Fibroblast of villous mesenchyme (primary cell): ENCODE measurements at places on chromosomes 3 and 15.

DNA sequence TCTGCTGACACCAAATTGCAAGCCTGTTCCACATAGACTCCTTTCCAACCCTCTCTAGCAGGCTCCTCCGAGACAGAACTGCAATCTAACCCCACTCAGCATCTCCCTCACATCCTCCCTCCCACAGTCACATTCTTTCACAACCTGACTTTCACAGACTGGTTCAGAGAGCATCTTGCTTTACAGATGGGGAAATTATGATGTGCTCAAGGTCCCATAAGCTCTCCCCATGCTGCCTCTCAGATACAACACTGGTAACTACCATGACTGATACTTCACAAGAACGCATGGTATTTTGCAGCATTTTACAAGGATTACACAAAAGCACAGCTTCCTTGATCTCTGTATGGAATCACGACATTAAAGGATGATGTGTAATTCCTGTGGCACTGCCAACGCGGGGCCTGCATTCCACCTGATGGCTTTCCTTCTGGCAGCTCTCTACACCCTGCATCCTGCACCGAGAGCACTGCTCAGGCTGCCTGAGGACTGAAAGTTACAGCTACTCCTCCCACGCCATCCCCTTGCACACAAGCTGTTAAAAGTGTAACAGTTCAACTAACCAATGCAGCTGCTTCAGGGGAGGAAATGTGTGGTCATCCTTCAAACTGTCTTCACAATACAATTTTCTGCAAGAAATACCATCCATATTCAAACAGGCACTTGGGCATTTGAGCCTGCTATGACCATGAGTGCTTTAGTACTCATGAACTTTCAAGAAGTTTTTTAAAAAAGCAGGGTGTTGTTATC, 27.6 kb downstream of the TBC1D2B start:
- DNase-seq = peak; percentile 79

DNA sequence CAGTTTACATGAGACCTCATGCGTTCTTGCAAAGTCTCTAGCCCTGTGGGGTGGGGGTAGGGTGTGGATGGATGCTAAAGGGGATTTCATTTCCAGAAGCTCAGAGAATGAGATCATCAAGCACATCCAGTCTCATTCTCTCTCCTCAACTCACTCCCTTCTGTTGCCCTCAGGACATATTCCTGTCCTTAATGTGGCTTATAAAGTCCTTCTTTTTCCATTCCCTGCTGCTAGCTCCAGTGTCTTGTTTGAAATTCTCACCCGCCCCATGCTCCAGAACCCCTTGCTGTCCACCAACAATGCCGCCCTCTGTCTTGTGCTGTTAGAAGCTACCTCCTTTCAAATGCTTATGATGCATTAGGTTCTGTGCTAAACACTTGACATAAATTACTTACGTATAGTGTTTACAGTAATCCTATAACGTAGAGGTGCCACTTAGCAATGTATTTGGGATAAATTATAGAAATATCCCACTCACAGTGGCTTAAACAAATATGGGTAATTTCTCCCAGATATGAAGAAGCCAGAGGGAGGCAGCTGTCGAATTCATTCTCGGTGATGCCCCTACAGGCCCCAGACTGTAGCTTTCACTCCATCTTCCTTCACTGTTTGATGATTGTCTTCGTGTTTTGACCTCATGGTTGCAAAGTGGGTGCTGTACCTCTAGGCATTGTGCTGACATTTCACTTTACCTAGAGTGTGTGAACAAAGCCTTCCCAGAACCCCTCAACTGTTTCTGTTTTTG, 273.1 kb upstream of the TBL1XR1 start:
- DNase-seq = no peak

DNA sequence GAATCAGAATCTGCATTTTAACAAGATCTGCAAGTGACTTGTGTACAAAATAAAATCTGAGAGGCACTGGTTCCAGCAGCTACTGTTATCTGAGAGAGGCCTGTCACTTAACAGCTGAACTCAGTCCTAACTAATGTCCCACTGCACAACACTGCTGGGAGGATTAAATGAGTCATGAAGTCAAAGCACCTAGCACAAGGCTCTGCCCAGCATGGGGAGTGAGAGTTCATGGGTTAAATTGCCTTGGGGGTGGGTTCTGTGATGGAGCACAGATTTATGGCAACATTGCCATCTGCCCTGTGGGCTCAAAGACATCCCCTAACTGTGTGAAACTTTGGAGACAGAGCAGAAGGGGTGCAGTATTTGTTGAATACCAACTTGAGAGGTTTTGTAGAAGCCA, 250.9 kb downstream of the PLCL2 start:
- DNase-seq = no peak

DNA sequence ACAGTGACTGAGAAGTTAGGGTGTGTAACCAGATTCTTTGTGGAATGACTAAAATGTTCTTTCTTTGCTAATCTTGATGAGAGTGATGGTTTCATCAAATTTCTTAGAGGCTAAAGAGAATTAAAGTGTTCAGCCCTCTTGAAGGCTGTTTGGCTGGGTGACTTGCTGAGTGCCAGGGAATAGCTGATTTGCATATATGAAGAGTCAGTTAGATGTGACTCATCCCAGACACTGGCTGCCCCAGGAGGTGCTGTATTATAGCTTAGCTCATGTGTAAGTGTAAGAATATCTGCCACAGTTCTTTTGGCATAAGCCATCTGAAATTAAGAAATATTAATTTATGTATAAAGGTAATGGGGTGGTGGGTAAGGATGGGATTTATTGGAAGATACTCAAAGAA, 535.1 kb downstream of the NLGN1 start:
- DNase-seq = peak; percentile 19

DNA sequence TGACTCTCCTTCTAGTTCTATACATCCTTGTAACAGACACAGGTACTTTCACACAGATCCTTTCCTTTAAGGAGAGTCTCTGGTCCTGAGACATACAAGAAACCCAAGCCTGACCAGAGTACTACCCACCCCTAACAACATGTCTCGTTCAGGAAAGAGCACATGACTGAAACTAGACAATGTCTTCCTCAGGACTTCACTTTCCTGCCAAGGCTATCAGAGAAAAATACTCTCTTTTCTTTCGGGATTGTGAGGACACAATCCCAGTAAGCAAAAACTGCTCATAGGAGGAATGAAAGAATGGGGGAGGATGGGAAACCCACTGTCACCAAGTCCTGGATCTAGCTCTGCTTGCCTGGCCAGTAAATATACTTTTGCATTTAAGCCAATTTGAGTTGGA, 11.5 kb upstream of the ANKRD28 start:
- no peak for DNase-seq

GRCh38 chr3:43613976-43614375, 7.8 kb downstream of the ANO10 start:
- no peak for DNase-seq

DNA sequence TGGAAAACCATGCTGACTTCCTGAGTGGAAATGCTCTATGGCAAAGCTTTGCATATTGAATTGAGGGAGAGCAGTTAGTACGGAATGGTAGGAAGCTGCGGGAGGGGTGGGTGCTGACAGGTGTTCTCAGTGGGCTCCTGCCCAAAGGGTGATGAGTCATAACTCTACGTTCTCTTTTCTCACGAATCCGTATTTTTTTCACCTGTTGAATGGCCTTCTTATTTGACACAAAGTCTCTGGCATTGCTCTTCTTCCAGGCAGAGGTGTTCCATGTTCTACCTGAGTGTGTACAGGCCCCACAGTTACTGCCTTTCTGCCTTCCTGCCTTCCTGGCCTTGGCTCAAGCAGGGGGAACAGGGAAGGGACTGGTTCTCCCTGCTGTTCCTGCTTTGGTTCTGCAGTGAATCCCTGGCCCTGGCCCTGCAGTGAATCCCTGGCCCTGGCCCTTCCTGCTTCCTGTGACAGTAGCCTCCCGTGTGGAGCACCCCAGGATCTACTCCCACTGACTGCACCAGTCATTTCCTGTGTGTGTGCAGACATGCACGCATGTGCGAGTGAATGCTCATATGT, 31.9 kb downstream of the TRAK1 start:
- DNase-seq = no peak

GRCh38 chr3:161474741-161475140, 21.9 kb upstream of the OTOL1 start:
- no peak for DNase-seq
